ENCODE measurements at places on chromosomes 6 and 20. TPM values are rescaled to one million over a fixed set of nuclear protein-coding genes. Genes with fewer than 3 reads are reported as not detected.
A peak's percentile ranks its signal among the peaks of the same experiment; 100 is the strongest.

DNA sequence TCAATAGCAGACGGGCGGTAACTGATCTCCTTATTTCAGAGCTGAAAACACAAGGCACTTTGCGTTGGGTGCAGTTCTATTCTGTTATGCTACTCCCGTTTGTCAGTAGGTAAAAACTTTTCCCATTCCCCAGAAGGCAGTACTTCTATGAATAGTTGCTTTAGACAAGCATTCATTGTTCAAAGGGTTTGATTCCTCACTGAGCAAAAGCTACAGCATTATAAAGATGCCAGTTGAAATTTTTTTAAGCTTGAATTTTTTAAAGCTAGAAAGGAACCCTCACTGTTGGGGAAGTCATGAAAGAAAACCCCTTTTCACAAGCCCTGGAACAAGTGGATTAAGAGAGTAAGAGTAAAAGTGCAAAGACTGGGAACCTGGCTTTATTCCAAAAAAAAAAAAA is 42.3 kb downstream of the FUT9 start:
- DNase-seq = no peak

DNA sequence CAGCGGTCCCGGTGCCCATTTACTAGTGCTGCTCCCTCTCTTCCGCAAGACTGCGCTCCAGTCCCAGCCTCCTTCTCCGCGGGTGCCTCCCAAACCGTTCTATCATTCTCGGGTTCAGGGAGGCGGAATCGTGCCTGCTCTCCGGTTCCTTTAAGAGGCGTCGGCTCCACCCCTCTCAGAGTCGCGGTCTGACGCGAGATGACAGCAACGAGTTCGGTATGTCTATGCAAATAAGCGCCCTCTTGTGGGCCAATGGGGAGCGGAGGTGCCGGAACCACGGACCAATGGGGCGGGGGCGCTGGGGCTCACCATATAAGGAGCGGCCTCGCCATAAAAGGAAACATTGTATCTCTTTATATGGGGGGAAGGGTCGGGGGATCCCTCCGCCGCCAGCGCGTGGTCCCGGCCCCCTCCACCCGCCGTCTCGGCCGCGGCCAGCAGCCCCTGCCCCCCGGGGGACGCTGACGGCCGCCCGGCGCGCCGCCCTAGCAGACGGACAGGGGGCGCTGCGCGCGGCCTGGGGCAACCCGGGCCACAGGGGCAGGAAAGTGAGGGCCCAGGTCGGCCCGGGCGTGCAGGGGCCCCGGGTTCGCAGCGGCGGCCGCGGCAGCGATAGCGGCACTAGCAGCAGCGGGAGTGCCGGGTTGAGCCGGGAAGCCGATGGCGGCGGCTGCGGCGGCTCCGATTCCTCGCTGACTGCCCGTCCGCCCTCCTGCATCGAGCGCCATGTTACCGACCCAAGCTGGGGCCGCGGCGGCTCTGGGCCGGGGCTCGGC is at the start of gene SRF:
SRF (plus strand) TSS at position 339 of the 776 bp plus-strand sequence; CDS start at position 727, 388 bp downstream.
- peak; percentile 99 for DNase-seq

DNA sequence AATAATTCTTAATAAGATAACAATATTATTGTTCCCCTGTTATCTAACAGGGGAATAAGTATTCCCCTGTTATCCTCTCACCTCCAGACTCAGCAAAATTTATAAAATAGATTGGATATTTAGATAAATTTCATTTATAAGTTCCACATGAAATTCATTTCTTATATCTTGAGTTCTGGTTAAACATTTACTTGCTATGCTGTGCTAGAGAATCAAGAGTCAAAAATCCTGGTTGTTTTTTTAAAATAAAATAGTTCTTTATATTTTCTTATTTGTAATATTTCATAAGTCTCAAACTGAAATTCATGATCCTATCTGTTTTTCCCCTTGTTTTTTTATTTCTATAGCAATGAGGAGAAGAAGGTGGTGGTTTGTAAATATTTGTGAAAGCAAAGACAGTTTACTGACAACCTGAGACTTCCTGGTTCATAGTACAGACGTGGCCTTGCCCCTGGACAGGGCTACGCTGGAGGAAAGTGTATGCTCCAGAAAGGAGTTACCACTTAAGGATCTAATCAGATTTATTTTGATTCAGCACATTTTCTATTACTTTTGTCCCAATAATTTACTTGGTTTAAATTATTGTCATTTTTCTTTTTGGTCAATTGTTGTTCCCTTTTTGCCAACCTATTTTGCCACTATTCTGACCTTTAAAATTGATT is 37.8 kb upstream of the MARCKS start:
- no peak for DNase-seq

- DNase-seq = no peak
Measured at GRCh38 chr6:93124006-93124632, 295.2 kb downstream of the EPHA7 start.

Gene PSORS1C1
- not detected for total RNA-seq

Gene GSTA1
- not detected for total RNA-seq

Gene NMBR
- not detected for total RNA-seq

DNA sequence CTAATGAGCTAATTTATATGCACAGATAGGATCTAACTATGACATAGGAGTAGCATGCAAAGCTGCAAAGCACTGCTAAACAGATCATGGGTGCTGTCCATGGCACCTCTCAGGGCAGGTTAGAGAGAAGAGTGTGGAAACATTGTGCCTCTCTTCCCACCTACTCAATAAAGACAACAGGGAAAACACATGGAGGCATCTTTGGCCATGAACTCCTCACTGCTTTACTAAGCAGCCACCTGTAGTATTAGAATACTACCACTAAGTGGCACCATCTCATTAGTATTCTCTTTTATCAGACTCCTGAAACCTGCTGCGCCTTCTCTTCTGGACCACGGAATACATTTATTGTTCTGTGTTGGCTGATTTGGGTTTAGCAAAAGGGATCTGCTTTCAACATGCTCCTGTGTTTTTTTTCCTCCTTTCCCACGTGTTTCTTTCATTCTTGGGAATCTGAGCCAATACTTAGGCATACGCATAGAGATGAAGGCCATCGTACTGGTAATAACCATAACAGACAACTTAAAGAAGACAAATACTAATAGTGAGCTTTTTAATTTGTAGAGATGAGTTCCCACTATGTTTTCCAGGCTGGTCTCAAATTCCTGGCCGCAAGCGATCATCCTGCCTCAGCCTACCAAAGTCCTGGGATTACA is 9.4 kb upstream of the HDDC2 start:
- no peak for DNase-seq

DNA sequence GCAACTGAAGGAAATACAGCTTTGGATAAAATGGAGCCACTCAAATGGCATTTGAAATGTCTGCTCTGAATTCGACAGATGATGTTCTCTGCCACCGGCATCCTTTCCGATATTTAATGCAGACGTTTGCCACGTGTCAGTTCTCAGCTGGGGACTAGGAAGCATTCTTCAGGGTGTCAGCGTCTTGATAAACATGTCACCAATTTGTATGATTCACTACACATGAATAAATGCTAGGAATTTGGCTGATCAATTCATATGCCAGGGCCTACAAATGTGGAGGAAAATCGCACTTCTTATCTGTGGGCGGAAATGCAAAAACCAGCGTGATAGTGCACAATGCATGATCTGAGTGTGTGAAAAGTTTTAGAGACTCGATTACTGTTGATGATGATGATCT is 169.5 kb downstream of the SLC24A3 start:
- no peak for DNase-seq

- no peak for DNase-seq
Measured at GRCh38 chr6:164749221-164750064, 560.0 kb downstream of the C6orf118 start.

- no peak for DNase-seq
Measured at GRCh38 chr6:143241111-143241510, 180.4 kb downstream of the AIG1 start.

Gene SPTLC3
- 0.68 TPM for total RNA-seq

GRCh38 chr6:167276772-167277533 is 14.2 kb upstream of the UNC93A start:
- DNase-seq = no peak

Gene SRF
- 52.0 TPM for total RNA-seq

GRCh38 chr6:33771146-33772081 is 17.5 kb downstream of the LEMD2 start:
- DNase-seq = peak; percentile 43

Gene GPSM3
- 90.7 TPM for total RNA-seq

Gene PLCB1
- total RNA-seq = 2.6 TPM

DNA sequence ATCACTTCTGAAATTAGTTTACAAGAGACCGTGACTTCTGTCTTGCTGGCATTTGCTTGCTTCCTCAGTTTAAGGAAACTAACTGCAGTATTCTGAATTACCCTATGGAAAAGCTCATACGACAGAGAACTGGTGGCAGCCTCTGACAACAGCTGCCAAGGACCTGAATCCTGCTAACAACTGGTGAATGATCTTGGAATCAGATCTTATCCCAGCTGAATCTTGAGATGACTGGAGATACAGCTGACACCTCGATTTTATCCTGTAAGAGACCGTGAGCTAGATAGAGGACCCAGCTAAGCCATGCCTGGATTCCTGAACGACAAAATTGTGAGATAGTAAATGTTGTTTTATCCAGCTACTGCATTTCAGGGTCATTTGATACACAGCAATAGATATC is 202.3 kb downstream of the OGFRL1 start:
- DNase-seq = no peak

Gene KIF13A
- total RNA-seq = not detected

- peak; percentile 74 for DNase-seq
Measured at GRCh38 chr20:24027229-24027628, 38.6 kb upstream of the GGTLC1 start.

Gene EXOC2
- 53.3 TPM for total RNA-seq

Gene PRL
- total RNA-seq = not detected

Gene DPPA5
- total RNA-seq = not detected

Gene SEL1L2
- total RNA-seq = not detected

DNA sequence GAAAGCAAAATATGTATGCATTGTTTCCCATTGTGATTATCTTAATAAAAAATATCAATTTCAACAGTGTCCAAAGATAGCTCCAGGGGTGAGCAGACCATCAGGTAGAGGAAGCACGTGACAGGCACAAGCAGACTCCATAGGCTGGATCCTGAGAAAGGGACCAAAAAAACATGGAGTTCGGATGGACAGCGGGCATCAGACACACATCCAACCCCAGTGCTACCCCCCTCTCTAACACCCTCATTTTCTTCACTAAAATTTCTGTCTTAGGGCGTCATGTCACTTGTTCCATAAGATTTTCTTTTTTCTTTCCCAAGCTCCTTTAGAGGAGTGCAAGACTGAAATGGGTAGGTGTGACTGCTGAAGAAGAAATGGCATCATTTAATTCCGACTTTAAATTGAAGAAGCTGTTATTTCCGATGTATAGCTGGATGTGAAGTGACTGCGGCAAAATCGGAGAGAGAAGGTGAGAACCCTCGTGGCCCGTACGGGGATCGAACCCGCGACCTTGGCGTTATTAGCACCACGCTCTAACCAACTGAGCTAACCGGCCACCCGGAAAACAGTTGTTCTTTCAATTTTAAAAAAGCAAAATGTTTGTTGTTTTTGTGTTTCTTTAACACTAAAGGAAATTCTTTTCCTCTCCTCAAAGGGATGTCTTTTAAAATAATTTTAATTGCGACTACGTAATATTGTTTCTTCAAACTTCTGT is 10.3 kb upstream of the PRSS16 start:
- DNase-seq = peak; percentile 34

DNA sequence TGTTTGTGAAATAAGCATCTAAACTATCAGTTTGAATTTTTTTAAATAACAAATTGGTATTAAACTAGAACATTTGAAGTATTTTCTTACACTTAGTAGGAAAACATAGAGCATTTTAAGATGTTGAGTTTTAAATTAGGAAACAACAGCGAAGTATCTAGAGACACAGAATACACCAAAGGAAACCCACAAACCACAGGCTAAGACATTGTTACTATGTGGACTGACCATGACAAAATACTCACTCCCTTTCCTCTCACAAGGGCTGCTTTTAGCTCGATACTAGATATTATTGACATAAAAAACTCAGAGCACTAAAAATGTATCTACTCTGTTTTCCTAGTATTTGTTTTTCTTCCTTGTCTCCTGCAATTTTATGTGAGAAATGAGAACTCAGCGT is 266.0 kb upstream of the CITED2 start:
- DNase-seq = no peak

GRCh38 chr6:54191461-54191860 is 80.2 kb downstream of the MLIP start:
- DNase-seq = no peak

GRCh38 chr6:137099689-137100403 is 55.1 kb upstream of the IL20RA start:
- DNase-seq = no peak

Gene VSX1
- total RNA-seq = not detected

Gene COL21A1
- total RNA-seq = not detected
